ENCODE measurements at places on chromosomes 13 and 19. TPM values are rescaled to one million over a fixed set of nuclear protein-coding genes. Genes with fewer than 3 reads are reported as not detected.

GRCh38 chr19:8030960-8031359, 21.6 kb upstream of the CCL25 start:
- H3K36me3 ChIP-seq: no peaks in the 10 kb centered on the region
- H3K4me1 ChIP-seq: no peaks in the 10 kb centered on the region
- no peaks in the 10 kb centered on the region for H3K27me3 ChIP-seq

GRCh38 chr13:93326234-93326811, 99.7 kb downstream of the GPC6 start:
- peaks cover 3% of the 10 kb centered on the region for H3K4me1 ChIP-seq
- no peaks in the 10 kb centered on the region for H3K36me3 ChIP-seq
- H3K27ac ChIP-seq: no peak overlapping the region

DNA sequence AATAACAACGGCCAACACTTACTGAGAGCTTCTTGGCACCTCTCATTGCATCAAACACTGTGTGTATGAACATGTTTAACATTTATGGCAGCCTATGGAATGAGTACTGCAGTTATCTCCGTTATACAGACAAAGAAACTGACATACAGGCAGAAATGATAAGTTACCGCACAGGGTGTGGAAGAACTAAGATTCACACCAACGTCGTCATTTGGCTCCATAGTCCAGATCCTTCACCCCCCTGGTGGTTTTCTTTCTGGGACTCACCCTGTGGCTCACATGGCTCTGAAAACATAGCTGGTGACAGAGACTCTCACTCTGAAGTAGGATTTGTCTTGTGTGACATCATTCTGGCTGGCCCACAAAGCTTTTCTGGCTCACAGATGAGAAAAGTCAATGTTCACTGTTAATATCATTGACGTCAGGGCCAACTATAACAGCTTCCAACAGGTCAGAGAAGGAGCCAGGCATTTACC, 230.1 kb downstream of the DLEU7 start:
- no peak for DNase-seq
- H3K4me1 ChIP-seq: 0 out of 2 replicates have a peak, but pooled peaks cover 2% of the 10 kb centered on the region
- no peak overlapping the region for H3K27ac ChIP-seq
- H3K4me3 ChIP-seq: no peak overlapping the region

- H3K4me1 ChIP-seq: no peaks in the 10 kb centered on the region
- peak overlapping the region; percentile 38 for H3K4me3 ChIP-seq
- no peak overlapping the region for H3K27ac ChIP-seq
- no peak for DNase-seq
Observed at GRCh38 chr19:7072541-7072940, 3.0 kb downstream of the ZNF557 start.

GRCh38 chr19:3513229-3514140, 7.4 kb downstream of the FZR1 start:
- H3K27me3 ChIP-seq: no peaks in the 10 kb centered on the region
- peaks cover 7% of the 10 kb centered on the region for H3K36me3 ChIP-seq
- no peak overlapping the region for H3K4me3 ChIP-seq
- peaks cover 2% of the 10 kb centered on the region for H3K4me1 ChIP-seq
- H3K27ac ChIP-seq: no peak overlapping the region

Gene CCL25
- total RNA-seq: not detected

DNA sequence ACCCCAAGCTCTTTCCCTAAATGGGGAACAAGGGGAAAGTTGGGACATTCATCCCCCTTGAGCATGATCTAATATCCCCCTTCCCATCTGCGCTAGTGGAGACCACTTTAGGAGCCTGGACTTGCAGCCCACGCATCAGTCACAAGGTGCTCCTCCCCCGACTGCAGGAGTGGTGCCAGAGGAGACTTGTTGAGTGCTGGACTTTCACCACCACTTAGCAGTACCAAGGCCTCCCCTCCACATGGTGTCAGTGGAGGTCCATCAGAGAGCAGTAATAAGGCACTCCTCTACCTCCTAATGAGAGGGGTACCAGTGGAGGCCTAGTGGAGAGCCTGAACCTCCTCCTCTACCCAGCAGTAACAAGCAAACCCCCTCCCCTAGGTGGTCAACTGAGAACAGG, 22.5 kb downstream of the CAB39L start:
- H3K27ac ChIP-seq: no peak overlapping the region
- H3K4me1 ChIP-seq: no peaks in the 10 kb centered on the region
- H3K36me3 ChIP-seq: no peaks in the 10 kb centered on the region
- H3K4me3 ChIP-seq: no peak overlapping the region
- H3K27me3 ChIP-seq: no peaks in the 10 kb centered on the region

- no peaks in the 10 kb centered on the region for H3K4me1 ChIP-seq
- H3K4me3 ChIP-seq: no peak overlapping the region
- H3K36me3 ChIP-seq: peaks cover 33% of the 10 kb centered on the region
- no peaks in the 10 kb centered on the region for H3K27me3 ChIP-seq
Observed at GRCh38 chr19:2446381-2446780, 10.4 kb downstream of the LMNB2 start.

DNA sequence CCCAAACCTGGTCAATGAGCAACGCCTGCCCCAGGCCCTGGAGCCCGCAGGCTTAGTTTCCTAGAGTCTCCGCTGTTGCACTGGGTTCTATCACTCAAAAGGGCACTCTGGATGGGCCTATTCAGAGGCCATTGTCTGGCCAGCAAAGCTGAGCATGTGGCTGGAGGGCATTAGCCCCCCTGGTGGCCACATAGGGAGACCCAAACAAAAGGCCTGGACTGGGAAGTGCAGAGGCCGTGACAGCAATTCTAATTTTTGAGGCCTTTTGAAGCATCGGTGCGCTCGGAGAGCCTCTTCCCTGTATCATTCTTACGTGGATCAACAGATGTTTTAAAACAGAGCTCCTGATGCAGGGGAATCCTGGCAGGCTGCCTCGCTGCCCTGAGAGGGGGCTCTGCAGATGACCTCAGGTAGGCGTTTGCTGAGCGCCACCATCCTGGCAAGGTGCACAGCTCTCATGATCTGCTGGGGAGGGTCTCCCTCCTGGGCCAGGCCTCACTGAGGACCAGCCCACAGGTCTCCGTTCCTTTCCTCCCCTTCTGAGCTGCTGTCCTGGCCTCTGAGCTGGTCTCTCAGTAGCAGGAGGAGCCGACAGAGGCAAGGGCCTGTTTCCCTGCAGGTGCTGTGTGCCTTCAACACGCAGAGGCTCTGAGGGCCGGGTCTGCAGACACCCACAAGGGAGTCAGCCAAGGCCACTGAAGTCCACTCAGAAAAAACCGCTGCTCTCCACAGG, 190.5 kb downstream of the URI1 start:
- H3K36me3 ChIP-seq: no peaks in the 10 kb centered on the region
- no peak overlapping the region for H3K27ac ChIP-seq
- no peak for DNase-seq
- no peak overlapping the region for H3K4me3 ChIP-seq
- H3K27me3 ChIP-seq: no peaks in the 10 kb centered on the region

Gene PINLYP
- 11.4 TPM for total RNA-seq

DNA sequence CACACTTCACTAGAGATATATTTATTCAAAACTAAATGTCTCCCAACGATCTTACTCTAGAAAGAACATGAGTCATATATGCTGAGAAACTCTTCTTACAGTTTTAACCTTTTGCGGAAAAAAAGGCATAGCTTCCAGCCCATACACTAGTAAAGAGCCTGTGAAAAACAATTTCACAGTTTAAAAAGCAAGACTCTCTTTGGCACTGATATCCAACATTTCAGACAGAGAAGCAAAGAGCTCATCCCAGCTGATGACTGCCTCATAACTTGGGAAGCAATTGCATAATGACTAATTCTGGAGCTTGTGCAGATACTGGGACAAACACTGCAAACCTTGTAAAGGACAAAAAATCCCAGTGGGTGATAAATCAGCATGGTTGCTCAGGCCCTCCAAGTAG, 88.0 kb downstream of the ENOX1 start:
- H3K4me3 ChIP-seq: no peak overlapping the region
- no peaks in the 10 kb centered on the region for H3K36me3 ChIP-seq
- DNase-seq: no peak
- no peak overlapping the region for H3K27ac ChIP-seq

GRCh38 chr13:85528491-85529217, 270.6 kb downstream of the SLITRK6 start:
- no peaks in the 10 kb centered on the region for H3K27me3 ChIP-seq
- no peaks in the 10 kb centered on the region for H3K4me1 ChIP-seq
- H3K27ac ChIP-seq: no peak overlapping the region
- no peaks in the 10 kb centered on the region for H3K36me3 ChIP-seq
- no peak overlapping the region for H3K4me3 ChIP-seq

DNA sequence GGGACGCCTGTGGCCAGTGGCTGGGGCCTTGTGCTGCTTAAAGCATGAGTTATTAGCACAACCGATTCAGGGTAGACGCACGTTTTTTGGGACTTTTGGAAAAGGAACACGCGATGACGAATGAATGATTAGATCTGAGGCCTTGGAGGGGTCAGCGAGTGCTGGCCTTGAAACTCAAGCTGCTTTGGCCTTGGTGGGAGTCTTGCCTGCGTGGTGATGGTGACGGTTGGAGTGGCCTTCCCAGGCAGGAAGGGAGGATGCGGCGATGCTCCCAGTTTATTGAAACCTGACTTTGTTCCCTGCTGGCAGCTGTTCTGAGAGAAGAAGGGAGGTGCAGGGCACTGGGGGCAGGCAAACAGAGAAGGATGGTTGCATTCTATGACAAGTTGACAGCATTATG, 63.1 kb upstream of the RNF113B start:
- H3K4me1 ChIP-seq: peaks cover 9% of the 10 kb centered on the region
- peaks cover 10% of the 10 kb centered on the region for H3K36me3 ChIP-seq
- H3K27me3 ChIP-seq: no peaks in the 10 kb centered on the region
- H3K27ac ChIP-seq: no peak overlapping the region
- no peak for DNase-seq

DNA sequence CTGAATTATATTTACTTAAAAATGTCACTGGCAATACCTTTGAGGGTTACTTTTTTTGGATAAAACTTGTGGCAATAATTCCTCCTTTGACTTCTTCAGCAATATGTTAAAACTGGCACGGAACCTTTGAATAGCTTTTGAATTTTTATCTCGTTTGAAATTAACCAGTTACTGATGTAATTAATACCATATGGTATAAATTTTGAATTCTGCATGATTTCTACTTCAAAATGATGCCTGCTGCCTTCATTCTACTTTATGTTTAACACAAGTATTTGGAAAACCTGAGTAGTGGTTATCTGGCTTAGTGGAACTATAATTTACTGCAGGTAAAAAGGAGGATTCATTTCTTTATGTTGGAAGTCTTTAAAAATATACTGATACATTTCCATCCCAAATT, 85.3 kb downstream of the LRCH1 start:
- H3K4me1 ChIP-seq: peaks cover 8% of the 10 kb centered on the region
- H3K36me3 ChIP-seq: peaks cover 4% of the 10 kb centered on the region
- H3K4me3 ChIP-seq: no peak overlapping the region
- no peak overlapping the region for H3K27ac ChIP-seq

GRCh38 chr19:45528744-45529419, 21.6 kb downstream of the VASP start:
- no peak overlapping the region for H3K27ac ChIP-seq
- H3K27me3 ChIP-seq: peaks cover 3% of the 10 kb centered on the region
- H3K4me1 ChIP-seq: no peaks in the 10 kb centered on the region
- DNase-seq: peak; percentile 95
- peaks cover 49% of the 10 kb centered on the region for H3K36me3 ChIP-seq

Gene AMH
- total RNA-seq: 70.2 TPM

DNA sequence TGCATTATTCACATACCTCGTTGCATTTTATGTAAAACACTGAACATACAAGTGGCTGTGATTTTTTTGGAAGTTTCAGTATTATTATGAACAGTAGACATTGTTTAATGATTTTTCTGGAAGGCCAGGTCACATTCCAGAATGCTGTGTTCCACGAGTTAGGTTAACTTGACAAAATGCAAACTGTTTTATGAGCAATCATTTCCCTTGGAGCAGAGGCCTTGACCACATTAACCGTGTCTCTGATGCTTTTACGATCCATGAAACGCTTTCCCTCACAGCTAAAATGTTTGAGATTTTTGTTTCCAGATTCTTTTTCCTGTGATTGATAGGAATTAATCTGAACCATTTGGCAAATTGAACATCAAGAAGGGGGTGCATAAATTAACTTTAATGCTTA, 57.8 kb downstream of the MBNL2 start:
- DNase-seq: no peak
- no peak overlapping the region for H3K27ac ChIP-seq
- no peaks in the 10 kb centered on the region for H3K4me1 ChIP-seq
- H3K36me3 ChIP-seq: no peaks in the 10 kb centered on the region

DNA sequence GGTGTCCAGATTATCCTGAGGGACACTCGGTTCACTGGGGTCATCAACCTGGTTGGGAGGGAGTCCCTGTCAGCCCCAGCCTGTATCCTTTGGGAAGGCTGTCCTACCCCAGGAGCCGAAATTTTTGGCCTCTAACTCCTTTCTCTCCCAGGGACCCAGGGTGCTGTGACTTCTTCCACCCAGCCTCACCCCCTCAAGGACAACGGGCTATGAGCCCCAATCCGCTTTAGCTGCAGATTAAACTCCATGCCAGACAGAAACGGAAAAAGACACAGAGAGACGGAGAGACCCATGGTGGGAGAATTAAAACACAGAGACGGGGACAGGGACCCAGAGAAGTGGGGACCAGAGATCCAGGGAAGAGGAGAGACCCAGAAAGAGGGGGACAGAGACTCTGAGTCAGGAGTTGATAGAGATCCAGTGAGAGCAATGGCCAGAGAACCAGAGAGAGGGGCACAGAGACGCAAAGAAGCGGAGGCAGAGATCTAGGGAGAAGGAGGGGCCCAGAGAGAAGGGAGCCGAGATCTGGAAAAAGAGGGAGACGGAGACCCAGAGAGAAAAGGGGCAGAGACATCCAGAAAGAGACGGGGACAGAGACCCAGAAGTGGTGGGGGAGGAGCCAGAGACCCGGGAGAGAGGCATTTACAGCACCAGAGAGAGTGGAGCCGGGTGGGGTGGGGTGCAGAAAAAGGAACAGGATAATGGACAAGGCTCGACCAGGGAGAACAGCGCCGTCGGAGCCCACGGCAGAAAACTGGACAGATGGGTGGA, 703 bp downstream of the SLC17A7 start:
- H3K4me1 ChIP-seq: no peaks in the 10 kb centered on the region
- H3K27ac ChIP-seq: no peak overlapping the region
- H3K27me3 ChIP-seq: peaks cover 34% of the 10 kb centered on the region
- no peaks in the 10 kb centered on the region for H3K36me3 ChIP-seq
- no peak for DNase-seq

DNA sequence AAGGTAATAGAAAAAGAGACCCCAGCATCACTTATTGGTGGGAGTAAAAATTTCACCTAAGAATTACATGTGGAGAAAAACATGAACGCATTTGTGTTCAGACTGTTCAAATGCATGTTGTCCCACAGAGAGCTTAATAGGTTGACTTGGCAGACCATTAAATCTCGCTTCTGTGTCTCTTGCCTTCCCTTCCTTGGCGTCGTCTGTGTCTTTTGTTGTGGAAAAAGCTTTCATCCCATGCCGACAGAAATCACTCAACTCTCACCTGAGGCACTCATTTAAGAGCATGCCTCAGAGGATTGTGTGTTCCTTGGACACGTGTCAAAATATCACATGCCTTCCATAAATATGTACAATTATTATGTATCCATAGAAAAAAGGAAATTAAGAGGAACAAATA, 24.4 kb upstream of the CACNA1A start:
- H3K36me3 ChIP-seq: no peaks in the 10 kb centered on the region
- H3K27ac ChIP-seq: no peak overlapping the region
- peak; percentile 31 for DNase-seq
- no peak overlapping the region for H3K4me3 ChIP-seq
- no peaks in the 10 kb centered on the region for H3K27me3 ChIP-seq
- H3K4me1 ChIP-seq: no peaks in the 10 kb centered on the region

Gene TINCR
- 0.18 TPM for total RNA-seq

GRCh38 chr19:55578761-55579747, 1.6 kb downstream of the ZNF579 start:
- DNase-seq: no peak
- H3K4me3 ChIP-seq: peak overlapping the region; percentile 95
- H3K27ac ChIP-seq: no peak overlapping the region
- H3K27me3 ChIP-seq: no peaks in the 10 kb centered on the region
- H3K36me3 ChIP-seq: peaks cover 25% of the 10 kb centered on the region
- no peaks in the 10 kb centered on the region for H3K4me1 ChIP-seq
